ENCODE measurements at places on chromosomes 11 and 22.

DNA sequence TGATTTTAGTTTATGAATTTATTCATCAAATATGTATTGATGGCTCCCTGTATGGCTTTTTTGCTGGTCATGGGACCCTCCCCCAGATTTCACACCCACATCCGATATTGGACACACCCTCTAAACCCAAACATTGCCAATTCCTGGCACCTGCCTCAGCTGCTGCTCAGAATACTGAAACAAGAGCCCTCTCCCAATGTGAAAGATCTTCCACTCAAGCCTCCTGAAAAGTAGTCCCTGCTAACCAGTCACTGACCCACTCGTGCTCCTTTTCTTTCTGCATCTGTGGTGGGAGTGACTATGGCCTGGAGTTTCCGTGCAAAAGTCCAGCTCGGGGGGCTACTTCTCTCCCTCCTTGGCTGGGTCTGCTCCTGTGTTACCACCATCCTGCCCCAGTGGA, at the start of gene CLDN25:
Gene CLDN25 (plus strand): TSS at position 301 of the 400 bp plus-strand sequence. CDS start 0 bp downstream, at position 301.
- DNase-seq: no peak

GRCh38 chr22:38348751-38349496, 31.7 kb upstream of the CSNK1E start:
- DNase-seq: no peak

GRCh38 chr11:44625759-44626523, 60.5 kb downstream of the CD82 start:
- peak; percentile 2 for DNase-seq

- no peak for DNase-seq
These were observed 15.7 kb upstream of the CDKN1C start for GRCh38 chr11:2901196-2901796.

GRCh38 chr22:49594078-49594477, 233.6 kb downstream of the BRD1 start:
- no peak for DNase-seq

- no peak for DNase-seq
These were observed 97.3 kb downstream of the GUCY1A2 start for GRCh38 chr11:106920899-106921509.

DNA sequence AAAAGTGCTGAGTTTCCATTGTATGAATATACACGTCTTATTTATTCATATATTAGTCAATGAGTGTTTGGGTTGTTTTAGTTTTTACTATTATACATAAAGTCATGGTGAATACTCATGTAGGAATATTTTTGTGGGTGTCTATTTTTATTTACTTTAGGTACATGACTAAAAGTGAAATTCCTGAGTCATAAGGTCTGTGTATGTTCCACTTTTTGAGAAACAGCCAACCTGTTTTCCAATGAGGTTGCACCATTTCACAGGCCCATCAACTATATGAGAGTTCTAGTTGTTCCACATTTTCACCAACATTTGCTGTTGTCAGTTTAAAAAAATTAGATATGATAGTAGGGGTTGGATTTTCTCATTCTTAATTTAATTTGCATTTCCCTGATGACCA, 6.6 kb upstream of the OR6X1 start:
- DNase-seq: no peak

DNA sequence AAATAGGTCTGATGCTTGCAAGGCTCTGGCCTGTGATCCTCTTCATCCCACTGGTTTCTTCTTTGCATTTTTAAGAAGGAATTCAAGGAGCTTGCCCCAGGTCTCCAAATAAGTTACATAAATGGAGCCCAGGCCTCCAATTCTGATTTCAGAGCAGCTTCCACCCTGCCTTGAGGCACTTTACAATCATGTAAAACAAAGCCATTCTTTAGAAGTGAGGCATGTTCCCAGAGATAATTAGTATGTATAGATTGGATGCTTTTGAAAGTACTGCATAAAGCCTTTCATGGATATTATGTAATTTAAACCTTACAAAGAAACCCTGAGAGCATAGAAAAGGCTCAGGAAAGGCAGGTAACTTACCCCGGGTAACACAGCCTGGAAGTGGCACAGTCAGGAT, 466.5 kb downstream of the MIAT start:
- DNase-seq: no peak

GRCh38 chr11:12298610-12299009, 78.8 kb upstream of the PARVA start:
- DNase-seq: no peak

GRCh38 chr22:35413624-35414023, 13.7 kb downstream of the MCM5 start:
- no peak for DNase-seq

DNA sequence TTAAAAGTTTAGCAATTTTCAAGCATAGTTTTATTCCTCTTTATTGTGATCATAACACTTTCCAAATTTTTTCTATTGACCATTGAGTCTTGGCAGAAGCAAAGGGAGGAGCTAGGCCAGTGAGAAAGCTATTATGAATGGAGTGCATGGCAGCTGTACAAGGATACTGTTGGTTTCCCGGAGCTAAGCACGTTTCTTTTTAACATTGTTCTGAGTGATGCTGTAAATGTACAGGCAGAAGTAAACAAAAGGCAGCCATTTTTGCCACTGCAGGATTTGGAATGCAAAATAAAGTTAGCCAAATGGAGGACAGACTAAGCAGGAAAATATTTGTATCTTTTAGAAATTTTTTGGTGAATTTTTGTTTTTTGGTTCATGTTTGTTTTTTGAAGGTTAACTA, 16.2 kb downstream of the CBL start:
- no peak for DNase-seq

DNA sequence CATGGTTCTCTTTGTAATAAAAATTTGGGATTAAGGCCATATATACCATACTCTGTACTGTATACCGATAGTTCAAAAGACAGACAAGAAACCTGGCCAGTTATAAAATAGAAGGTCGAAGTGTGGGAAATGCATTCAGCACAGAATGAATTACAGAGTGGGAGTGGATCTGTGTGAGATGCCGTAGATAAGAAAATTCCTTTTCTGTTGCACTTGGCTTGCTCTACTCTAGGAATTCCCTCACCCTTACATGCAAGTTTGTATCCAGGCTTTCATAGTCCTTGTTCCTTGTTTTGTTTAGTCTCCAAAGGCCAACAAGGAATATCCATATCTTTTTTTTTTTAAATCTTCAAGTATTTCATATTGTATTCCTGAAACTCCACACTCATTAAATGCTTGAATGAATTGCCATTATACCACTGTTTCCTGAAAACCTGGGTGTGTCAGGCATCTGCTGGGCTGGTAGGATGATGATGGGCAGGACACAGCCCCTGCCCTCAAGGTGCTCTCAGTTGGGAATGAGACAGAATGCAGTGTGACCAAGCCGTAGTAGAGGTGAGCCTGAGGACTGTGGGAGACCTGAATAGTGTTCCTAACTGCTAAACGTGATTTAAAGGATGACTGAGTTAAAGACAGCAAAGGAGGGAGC, 53.5 kb downstream of the TEAD1 start:
- no peak for DNase-seq

DNA sequence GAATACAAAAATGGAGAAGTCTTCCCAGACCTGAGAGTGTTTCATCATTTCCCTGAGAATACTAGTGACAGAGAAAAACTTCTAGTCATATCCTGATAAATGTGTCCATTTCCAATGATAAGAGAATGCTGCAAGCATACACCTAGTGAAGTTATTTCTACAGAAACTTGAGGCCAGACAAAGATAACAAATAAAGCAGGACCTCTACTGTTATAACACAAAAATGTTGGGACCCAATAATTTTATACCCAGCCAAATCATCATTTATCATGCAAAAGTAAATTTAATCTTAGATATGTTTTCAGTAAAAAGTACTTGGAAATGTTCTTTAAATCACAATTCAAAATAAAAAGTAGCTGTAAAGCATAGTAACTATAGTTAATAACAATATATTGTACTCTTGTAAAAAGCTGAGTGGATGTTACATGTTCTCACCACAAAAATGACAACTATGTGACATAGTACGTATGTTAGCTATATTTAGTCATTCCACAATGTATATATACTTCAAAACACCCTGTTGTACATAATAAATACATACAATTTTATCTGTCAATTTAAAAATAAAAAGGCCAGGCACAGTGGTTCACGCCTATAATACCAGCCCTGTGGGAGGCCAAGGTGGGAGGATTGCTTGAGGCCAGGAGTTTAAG, 12.6 kb downstream of the RRAS2 start:
- no peak for DNase-seq

GRCh38 chr11:133897331-133897650, 52.0 kb upstream of the SPATA19 start:
- DNase-seq: no peak

DNA sequence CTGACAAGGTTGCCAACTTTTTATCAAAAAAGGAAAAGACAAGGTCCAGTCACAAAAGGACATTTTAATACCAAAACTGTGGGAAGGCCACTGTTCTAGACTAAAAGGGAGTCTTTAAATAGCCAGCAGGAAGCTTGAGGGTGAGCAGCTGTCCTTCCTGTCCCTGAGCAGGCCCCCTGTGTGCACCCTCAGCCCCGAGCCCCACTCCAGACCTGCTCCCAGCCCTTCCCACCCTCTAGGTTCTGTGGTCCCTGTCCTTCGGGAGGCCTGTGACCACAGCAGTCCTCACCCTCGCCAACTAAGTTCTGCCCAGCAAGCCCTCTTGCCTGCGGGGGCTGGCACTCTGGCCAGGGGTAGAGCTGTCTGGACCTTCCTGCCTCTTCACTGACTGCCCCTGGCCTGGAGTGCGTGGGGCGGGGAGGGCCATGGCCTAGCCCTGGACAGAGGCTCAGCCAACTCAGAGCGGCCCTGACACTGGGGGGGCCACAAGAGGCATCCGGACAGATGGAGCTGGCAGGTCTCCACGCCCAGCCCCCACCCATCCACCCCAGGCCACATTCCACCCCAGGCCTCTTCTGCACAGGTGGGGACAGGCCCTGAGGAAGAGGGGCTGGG, 1.6 kb upstream of the PLXNB2 start:
- DNase-seq: no peak

DNA sequence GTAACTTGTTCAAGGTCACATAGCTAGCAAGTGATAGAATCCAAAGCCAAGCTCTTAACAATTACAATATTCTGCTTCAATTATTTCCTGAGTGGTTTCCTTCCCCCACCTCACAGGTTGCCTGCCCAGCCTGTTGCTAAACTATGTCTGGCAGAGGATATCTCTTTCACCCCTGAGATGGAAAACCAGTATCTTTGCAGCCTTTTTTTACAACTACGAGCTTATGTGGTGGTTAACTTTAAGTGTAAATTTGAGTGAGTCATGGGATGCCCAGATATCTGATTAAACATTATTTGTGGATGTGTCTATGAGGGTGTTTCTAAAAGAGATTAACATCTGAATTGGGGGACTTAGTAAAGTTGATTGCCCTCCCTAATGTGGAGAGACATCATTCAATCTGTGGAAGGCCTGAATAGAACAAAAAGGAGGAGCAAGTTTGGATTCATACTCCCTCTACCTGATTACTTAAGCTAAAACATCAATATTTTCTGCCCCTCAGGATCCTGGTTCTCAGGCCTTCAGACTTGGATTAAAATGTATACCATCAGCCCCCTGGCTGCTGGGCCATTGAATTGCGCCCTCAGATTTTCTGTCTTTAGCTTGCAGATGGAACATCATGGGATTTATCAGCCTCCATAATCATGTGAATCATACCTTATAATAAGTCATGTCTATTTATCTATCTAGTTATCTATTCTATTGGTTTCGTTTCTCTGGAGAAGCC, 911.9 kb downstream of the METTL15 start:
- no peak for DNase-seq

DNA sequence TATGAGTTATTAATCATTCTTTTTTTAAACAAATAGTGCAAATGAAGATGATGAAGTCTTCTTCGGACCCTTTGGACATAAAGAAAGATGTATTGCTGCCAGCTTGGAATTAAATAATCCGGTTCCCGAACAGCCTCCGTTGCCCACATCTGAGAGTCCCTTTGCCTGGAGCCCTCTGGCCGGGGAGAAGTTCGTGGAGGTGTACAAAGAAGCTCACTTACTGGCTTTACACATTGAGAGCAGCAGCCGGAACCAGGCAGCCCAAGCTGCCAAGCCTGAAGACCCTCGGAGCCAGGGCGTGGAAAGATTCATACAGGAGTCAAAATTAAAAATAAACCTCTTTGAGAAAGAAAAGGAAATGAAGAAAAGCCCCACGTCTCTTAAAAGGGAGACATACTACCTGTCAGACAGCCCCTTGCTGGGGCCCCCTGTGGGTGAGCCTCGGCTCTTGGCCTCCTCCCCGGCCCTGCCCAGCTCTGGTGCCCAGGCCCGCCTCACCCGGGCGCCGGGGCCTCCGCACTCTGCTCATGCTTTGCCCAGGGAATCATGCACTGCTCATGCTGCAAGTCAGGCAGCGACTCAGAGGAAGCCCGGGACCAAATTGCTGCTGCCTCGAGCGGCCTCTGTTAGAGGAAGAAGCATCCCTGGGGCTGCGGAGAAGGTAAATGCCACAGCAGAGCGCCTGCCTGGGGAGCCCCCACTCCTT, 11.8 kb downstream of the GTSE1 start:
- DNase-seq: no peak

DNA sequence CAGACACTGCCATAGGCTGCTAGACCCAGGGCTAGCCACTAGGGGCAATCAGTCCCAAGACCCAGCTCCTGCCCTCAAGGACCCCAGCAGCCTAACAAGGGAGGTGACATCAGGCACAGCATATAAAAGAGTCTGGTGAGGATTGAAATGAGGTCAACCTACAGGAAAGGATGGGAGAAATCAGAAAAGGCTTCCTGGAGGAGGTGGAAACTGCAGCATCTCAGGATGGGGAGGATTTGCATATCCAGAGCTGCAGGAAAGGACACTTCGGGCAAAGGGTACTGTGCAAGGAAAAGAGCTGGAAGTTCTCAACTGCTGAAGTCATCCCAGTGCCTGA, 2.9 kb upstream of the ARFGAP2 start:
- peak; percentile 42 for DNase-seq

DNA sequence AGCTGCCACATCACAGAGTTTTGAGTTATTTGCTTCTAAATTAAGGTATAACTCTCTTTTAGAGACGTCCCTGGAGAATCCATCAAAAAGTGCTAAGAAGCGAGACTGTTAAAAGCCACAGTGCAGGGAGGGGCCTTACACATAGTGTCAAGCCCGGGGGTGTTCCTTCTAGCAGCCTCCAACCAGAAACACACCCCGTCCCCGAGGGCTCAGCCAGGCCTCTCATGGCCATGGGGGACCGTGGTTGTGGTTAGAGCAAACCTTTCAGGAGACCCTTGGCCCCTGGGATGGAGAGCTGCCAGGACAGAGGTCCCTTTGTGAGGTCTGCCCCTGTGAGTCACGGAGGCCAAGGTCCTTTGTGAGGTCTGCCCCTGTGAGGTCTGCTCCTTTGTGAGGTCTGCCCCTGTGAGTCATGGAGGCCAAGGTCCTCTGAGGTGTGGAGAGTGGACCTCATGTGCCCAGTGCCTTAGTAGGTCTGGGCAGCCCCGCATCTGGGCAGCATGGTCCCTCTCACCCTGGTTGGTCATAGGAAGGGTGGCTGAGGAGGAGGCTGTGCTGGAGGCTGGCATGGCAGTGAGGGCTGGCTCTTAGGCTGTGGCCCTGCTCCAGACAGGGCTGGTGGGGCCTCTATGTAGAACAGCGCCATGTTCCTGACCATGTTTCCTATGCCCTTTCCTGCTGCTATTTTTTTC, 5.4 kb downstream of the GNAZ start:
- DNase-seq: no peak
